DMS153 (cell line): ENCODE measurements at places on chromosomes 3 and 15.

- DNase-seq, result no peak
These were observed 108.0 kb upstream of the TBC1D5 start for GRCh38 chr3:17850448-17850847.

DNA sequence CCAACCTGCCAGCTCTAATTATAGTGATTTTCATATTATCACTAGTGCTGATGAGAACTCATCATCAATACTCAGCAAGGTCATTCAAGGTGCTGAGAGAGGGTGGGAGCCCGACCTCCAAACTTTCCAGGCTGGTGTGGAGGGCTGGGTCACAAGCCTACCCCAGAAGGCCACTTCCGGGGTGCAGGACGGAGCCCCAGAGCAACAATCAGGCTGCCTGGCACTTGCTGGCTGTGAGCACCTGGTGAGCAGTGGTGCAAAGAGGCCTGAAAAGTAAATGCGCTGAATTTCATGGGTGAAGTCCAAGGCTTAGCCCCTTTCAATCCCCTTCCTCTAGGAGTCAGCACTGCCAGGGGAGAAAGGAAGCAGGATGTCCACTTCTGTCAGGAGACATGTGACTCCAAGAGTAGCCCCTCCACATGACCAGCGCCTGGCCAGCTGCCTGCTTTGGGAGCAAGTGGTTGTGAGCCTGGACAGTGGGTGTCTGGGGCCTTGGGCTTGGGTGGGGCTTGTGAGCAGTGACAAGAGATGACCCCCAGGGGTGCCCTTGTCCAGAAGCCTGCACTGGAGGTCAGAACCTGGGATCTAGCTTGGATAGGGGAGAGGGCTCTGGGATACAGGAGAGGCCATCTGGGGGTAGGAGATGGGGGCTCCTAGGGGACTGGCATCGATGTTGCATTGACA lies 165.0 kb upstream of the TLE3 start:
- DNase-seq, result no peak

DNA sequence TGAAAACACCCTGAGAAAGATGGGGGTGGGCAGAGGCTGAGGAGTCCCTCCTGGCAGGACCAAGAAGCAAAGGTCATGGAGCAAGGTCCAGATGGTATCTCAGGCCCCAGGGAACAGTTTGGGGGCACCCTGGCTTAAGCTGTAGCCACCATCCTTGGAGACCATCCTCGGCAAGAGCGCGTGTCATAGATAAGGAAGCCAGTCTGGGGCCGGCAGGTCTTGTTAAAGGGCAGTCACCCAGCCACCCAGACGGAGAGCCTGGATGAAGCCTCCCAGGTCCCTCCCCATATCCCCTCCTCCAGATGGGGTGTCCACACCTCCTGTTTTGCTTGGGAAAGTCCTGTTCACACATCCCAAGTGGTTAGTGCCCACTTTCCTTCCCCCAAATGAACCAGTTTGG lies 191.1 kb downstream of the KLF13 start:
- DNase-seq, result no peak

- DNase-seq, result no peak
These were observed 23.1 kb downstream of the B3GALNT1 start for GRCh38 chr3:161082063-161082462.

DNA sequence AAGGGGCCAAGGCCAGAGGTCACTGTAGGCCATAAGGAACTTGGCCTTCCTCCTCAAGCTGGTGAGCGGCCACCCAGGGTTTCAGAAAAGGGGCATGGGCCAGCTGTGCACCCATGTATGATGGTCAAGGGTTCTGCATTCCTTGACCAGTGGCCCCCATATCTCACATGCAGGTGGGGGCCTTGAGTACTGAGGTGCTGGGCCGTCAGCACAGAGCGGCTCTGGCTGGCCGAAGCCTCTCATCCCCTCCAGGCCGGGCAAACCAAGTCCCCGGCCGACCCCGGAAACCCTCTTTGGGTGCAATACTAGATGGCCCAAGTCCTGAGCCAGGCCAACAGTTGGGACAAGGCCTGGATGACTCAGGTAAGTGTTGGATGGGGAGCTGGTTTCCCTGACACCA lies 9.5 kb downstream of the ALG3 start:
- DNase-seq, result no peak

DNA sequence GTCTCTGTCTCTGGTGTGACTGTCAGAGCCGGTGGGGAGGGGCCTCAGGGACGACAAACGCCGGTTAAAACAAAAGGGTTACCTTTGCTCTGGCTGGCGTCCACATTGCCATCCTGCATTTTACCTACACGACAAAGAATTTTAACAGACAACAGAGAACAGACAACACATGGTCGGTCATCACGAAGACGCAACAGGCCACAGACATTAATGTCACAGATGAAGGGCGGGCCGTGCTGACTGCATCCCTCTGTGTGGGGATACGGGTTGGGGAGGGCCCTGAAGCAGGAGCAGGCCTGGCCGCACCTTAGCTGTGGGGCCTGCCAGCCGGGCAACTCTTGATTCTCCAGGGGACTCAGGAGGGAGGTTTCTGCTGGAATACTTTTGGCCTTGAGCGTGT lies 58.2 kb upstream of the SEC13 start:
- DNase-seq, result no peak

DNA sequence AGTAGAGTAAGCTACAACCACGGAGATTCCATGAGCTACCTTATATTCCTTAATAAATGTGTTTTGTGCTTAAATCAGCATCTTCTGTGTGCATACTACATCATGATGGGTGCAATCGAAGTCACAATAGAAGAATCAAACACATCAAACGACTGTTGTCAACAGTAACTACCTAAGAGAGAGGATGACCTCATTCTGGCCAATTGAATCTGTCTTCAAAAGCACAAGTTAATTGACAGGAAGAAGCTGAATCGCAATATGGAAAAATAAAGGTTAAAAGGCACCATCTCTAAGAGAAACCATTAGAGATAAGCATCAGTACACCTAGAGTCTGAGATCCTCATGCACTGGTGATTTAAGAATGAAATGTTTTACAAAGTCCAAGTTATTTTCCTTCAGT lies 39.0 kb downstream of the CD200R1L start:
- DNase-seq, result peak; percentile 38

- no peak for DNase-seq
These were observed 113.5 kb downstream of the KCNAB1 start for GRCh38 chr3:156233876-156234275.

GRCh38 chr3:71488391-71488809 lies 95.1 kb downstream of the FOXP1 start:
- DNase-seq, result no peak

GRCh38 chr3:195180490-195181112 lies 90.4 kb downstream of the XXYLT1 start:
- DNase-seq, result peak; percentile 53

- peak; percentile 21 for DNase-seq
These were observed 56.0 kb upstream of the MYRIP start for GRCh38 chr3:39753391-39753790.

GRCh38 chr3:152051501-152052404 lies 178.3 kb downstream of the SUCNR1 start:
- DNase-seq, result peak; percentile 9

DNA sequence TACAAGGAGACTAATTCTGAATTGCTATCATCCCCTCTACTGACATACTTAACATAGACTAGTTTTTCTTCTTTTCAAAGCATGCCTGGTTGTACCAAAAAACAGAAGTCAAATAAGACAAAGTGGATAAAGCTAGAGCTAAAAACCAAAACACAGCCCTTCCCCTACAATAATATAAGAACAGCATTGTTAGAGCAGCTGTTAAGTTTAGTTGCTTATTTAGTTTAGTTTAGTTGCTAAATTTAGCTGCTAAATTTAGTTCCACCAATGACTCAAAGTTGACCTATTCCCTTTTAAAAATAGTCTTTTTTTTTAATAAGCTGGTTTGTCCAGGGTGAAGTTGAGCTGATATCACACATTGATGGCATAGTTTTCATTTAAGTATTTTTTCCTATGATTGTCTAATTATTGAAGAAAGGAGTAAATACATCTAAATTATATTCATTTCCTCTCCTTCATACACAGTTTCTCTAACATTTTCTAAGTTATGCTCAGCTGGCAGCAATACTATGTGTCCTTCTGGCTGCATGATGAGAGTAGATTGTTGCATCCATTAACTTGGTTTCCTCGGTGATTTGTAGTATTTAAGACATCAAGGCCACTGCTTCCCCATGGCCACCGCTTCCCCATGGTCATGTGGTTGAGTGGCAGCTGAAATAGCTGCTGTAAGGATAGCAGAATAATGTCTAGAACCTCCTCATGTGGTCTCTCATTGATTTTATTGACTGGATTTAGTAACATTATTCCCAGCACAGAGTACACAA lies 718.6 kb upstream of the NECTIN3 start:
- DNase-seq, result no peak

- no peak for DNase-seq
These were observed 18.3 kb upstream of the ATP8B4 start for GRCh38 chr15:50137330-50137761.

- no peak for DNase-seq
These were observed at the start of gene ADAMTSL3 for GRCh38 chr15:83653639-83654378. ADAMTSL3 (plus strand) TSS chr15:83654123; CDS start chr15:83655762, 1,639 bp downstream.

DNA sequence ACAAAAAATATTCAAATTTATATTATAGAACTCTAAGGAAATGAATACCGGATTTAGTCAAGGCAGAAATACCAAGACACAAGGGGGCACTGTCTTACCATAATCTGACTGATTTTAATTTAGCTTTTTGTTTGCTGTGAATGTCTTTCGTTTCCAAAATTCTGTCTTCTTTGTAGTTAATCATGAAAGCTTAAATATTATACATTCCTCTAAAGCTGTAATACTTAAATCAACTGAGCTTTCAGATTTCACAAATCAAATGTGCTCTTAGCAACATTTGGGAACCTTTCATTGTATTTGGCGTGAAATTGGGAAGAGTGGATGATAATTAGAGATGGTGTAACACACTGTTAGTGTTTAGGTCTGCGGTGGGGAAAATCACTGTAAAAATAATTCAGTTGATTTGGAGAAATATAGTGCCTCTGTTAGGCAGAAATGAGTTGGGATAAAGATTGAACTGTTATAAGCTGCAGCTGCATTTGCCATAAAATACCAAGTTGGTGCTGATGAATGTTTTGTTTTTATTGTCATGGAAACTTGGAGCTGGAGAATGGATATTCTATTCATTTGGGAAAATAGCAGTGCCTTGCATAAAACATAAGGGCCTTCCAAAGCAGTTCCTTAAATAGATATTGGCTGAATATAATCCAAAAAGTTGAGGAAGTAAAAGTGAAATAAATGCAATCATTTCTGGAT lies 228.2 kb downstream of the TCF12 start:
- DNase-seq, result peak; percentile 2

- DNase-seq, result no peak
These were observed 127.6 kb downstream of the DUT start for GRCh38 chr15:48458876-48459275.

DNA sequence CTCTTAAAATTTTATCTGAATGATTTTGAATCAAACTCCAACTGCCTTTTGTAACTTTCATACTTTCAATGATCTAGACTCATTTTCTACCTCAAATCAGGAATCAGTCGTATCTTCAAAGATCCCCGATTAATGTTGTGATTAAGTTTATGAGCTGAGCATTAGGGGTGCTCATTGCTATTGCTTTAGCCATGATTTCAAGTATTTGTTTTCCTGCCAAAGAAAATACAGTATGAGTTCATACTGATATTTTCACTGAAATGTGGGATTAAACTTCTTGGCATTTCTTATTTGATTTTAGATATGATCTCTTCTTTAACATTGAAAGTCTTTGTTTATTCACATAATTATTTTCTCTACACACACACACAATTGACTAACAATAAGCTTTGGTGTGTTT lies 785.6 kb downstream of the NTRK3 start:
- no peak for DNase-seq

DNA sequence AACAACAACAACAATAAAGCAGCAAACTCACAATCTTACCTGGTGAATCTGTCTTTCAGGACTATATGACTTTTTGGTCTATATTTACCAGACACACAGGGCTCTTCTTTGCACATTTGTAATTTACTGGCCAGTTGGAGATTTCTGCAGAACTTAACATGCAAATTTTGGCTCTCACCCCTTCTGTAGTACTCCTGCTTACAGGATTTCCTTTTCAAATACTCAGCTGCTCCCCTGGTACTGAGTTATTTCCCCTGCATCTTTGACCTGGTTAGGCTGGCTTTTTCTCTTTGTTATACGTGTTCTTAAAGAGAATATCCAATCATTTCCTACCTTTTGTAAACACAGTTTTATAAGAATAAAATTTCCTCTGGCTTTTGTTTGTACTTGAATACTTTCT lies 228.0 kb downstream of the MBNL1 start:
- no peak for DNase-seq

- DNase-seq, result no peak
These were observed 108.6 kb upstream of the DLG1 start for GRCh38 chr3:197407053-197407452.

DNA sequence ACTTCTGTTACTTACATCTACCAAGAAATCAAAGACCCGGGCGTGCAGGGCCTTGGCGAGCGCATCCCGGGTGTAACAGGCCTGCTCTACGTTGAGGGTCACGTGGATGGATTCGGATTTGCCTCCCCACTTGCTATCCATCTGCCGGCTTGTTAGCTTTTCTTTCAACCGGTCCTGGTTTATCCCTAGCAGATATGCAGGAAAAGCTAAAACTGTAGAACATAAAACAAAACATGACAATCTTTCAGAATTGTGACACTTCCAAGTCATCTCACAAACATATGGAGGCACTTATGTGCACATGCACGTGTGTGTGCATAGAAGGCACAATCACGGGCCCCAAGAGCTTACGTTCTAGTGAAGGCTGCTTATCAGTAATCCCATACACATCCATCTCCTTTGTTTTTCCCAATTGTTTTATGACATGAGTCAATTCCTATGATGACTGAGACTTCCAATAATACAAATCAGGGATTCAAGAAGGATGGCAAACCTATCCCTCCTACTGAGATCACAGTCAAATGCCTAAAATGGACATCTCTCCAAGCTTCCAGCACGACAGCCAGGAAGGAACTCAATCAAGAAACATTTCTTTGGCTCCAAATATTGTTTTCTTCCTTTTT lies 11.3 kb downstream of the LDHAL6B start:
- DNase-seq, result no peak
